ENCODE measurements at places on chromosomes 16 and 17.

DNA sequence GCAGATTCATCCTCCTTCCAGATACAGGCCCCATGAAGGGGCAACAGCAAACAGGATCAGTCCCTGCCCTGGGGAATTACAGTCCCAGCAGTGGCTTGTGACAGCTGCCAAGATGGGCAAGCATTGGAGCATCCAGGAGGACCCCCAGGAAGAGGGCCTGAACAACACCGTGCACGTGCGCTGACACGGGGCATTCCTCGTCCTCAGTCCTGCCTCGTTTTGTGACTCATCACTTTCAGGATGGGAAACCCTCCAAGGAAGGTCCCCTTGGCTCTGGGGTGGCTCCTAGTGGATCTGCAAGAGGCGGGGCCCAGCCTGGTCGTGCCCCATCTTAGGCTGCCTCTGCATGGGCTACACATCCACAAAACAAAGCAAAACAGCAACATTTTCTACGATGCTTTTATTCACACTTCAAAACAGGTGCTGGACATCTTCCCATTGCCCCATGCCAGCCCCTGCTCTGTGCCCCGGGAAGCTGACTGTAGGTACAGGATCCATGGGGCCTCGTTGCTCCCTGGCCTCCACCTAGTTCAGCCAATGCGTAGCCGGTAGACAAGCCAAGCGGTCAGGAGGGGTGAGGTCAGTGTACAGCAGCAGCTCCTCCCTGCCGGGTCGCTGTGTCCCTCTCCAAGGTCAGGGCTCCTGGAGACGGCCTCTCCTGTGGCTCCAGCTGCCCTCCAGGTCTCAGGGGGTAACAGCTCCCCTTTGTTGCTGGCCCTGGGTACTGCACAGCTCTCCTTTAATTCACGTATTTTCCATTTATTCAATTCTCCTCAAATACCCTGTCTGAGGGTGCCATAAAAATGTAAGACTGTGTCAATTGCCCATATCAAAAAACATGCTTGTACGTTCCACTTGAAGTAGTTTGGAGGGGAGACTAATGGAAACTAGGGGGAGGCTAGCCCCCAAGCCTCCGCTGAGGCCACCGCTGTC, 32.2 kb downstream of the ACTG1 start:
- no peak for DNase-seq

GRCh38 chr17:55990332-55991006, 162.8 kb upstream of the ANKFN1 start:
- DNase-seq: no peak

GRCh38 chr17:58402679-58403078, 14.7 kb downstream of the RNF43 start:
- DNase-seq: no peak

DNA sequence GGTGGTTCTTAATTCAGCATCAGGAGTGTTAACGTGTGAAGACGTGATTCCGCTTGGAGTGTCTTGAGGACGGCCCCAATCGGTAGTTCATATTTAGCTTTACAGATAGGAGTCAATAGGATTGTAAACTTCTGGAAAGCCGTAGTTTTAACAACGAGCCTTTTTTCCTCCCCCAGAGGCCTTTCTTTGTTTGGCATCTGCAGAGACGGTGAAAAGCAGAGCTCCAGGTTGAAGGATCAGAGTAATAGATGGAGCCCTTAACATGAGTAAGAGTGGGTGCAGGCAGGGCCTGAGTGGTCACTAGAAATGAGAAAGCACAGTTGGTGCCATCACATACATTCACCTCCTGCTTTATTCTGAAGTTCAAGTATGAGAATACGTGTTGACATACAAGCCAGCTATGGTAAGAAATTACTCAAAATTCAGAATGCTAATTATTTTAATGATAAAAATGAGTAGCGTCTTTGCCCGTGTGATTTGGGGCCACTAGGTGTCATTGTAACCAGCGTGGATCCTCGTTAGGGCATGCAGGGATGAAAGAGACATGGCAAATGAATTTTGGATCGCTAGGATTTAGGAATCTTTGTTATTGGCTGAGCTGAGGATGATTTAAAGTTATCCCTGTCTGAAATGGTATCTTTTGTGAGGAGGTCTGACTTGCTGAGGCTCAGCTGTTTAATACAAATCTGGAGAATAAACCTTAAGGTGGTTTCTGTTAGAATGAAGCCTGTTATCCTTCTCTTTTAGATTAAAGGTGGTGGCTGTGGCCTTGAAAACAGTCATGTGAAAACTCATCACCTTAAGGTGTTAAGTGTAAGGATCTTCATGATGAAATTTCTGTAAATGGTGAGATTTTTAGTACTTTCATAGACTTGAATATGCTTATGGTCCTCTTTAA, 18.6 kb downstream of the PRCD start:
- DNase-seq: no peak

- no peak for DNase-seq
These were observed 61.1 kb downstream of the ADAMTS18 start for GRCh38 chr16:77373726-77374125.

DNA sequence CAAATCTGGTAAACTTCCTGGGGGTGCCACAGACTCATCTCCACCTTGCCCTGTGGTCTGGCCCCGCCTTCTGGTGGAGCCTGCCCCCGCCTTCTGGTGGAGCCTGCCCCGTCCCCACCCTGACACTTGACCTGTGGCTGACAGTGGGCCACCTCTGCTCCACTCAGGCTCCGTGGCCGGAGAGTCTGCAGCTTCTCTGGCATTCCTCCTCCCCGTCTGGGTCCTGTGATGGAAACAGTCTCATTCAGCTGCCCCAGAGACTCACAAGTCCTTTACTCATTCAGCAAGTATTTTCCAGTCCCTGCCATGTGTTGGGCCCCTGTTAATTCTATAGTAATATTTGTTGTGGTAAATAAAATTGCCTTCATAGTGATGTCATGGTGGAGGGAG, 21.0 kb upstream of the G6PC1 start:
- DNase-seq: no peak

DNA sequence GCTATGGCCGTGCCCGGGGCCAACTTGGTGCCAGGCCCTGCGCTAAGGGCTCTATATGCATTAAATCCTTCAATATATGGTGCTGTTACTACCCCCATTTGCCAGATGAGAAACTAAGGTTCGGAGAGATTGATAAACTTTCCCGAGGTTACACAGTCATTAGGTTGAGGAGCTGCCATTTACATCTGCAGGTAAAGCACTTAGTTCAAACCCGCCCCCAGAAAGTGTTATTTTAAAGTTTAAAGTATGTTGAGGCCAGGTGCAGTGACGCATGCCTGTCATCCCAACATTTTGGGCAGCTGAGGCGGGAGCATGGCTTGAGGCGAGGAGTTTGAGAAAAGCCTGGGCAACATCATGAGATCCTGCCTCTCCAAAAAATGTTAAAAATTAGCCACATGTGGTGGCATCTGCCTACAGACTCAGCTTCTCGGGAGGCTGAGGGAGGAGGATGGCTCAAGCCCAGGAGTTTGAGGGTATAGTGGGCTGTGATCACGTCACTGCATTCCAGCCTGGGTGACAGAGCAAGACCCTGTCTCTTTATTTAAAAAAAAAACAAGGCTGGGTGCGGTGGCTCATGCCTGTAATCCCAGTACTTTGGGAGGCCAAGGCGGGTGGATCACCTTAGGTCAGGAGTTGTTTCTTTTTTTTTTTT, 264.7 kb downstream of the PARN start:
- no peak for DNase-seq

GRCh38 chr16:11194913-11195312, 61.1 kb downstream of the SOCS1 start:
- no peak for DNase-seq

GRCh38 chr16:12992066-12992465, 90.7 kb downstream of the SHISA9 start:
- DNase-seq: no peak

- no peak for DNase-seq
These were observed 81.1 kb downstream of the EFCAB13 start for GRCh38 chr17:47404875-47405274.

- DNase-seq: no peak
These were observed 3.9 kb upstream of the MRPS23 start for GRCh38 chr17:57853695-57854094.

DNA sequence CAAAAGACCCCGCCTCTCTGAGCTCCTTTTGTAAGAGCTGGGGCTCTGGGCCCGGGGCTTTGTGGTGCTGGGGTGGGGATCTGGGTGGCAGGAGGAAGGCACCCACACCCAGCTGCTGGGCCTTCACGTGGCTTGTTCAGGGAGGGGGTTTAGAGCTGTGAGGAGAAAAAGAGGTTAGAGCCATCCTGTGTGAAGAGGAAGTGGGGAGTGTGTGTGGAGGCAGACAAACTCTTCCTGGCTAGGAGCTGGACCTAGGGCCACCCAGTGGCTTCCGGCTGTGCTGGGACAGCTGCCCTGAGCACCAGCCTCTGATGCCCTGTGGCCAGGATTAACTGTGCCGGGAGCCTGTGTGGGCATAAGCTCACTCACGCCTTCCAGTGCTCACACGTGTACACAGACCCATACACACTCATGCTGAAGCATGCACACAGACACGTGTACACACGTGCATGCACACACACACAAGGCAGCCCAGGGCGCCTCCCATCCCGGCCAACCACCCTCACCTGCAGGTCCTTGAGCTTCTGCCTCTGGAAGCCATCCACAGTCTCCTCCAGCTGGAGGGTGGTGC, 7.4 kb downstream of the CIBAR2 start:
- DNase-seq: no peak

GRCh38 chr17:3917391-3917931, 1.2 kb upstream of the P2RX1 start:
- peak; percentile 68 for DNase-seq

DNA sequence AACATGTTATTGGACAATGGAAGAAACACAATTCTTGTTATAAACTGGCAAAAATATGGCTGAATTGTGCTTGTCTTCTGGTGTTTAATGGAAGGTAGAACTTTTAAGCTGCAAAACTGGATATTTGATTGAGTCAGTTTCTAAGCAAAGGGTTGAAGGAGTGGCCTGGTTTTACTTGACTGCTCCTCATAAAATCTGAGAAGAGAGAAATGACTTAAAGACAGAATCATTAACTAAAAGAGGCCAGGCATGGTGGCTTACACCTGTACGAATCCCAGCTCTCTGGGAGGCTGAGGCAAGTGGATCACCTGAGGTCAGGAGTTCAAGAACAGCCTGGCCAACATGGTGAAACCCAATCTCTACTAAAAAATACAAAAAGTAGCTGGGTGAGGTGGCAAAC, 770.7 kb downstream of the CDH11 start:
- no peak for DNase-seq

GRCh38 chr17:63960430-63960829, 12.3 kb downstream of the SCN4A start:
- DNase-seq: no peak

GRCh38 chr16:69270831-69271230, 40.3 kb upstream of the VPS4A start:
- DNase-seq: no peak

DNA sequence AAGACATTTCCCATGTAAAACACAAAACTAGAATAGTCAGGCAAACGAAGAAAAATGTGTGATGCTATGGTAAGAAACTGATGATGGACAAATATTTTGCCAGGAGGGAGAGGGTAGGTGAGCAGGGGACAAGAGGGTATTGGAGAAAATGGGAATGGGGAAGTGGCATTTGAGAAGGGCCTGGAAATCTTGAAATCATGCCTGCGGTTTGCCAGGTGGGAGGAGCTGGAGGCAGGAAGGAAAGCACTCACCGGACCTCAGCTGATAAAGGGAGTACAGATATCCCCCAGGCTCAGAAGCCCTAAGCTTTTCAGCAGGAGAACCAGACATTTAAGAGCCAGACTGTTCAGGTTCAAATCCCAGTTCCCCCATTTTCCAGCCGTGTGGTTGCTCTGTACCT, 103.6 kb downstream of the GSG1L start:
- DNase-seq: no peak

GRCh38 chr17:49076573-49077384, 55.8 kb upstream of the B4GALNT2 start:
- DNase-seq: no peak

DNA sequence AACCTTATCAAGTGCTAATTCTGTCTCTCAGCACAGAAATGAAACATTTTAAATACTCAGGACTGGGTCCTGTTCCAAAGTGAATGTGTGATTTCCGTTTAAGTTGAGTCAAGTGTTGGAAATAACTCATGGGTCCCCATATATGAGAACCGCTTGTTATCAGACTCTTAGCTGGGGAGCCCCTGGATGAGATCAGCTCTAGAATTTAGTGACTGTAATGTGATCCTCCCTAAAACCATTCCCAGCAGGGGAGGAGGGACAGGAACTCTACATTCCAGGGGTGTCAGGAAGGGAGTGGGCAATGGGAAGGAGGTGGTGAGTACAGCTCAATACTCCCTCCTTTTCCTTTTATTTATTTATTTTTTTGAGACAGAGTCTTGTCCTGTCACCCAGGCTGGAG, 37.5 kb downstream of the OTOA start:
- no peak for DNase-seq

- DNase-seq: no peak
These were observed 222.4 kb upstream of the AXIN2 start for GRCh38 chr17:65783845-65784334.

DNA sequence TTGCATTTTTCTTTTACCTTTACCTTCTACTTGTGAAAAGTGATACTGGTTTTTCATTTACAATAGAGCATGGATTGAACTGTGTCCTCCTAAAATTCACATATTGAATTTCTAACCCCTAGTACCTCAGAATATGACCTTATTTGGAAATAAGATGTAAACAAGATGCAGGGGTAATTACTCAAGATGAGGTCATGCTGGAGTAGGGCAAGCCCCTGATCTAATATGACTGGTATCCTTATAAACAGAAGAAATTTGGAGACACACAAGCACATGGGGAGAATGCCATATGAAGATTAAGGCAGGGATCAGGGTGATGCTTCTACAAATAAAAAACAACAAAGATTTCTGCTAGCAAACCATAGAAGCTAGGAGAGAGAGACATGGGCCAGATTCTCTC, 12.2 kb downstream of the MYH13 start:
- DNase-seq: no peak

DNA sequence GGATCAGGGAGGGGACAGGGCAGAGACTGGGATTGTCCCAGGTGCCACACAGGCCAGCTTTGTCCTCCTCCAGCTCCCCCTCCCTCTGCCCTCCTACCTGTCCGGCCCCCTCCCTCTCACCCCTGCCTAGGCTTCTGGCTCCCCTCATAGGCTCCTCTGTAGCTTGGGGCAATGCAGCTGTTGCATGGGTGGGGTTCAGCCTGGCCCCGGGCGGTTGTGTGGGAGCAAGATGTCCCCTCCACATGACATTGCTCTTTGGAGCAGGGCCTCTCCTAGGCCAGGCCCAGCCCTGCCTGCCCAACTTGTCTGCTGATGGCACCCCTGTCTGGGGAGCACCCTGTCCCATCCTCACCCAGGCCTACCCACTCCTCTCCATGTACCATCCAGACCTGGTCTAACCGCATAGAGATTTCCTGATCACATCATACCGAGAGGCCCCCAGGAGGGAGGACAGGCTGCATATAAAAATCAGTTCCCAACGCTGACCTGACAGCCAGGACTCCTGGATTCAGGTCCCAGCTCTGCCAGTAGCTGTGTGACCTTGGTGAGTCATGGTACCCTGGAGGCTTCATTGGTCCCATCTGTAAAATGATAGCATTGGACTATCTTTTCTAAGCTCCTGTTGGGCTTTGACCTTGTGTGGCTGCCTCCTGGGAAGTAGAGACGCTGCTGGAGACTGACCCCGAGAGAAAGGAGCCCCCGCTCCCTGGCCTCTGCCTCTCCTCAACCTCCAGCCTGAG, 48.8 kb upstream of the DLX4 start:
- DNase-seq: no peak

- no peak for DNase-seq
These were observed 45.3 kb upstream of the JPH3 start for GRCh38 chr16:87556941-87557459.

GRCh38 chr17:46733837-46734475, 84.5 kb downstream of the WNT3 start:
- DNase-seq: no peak

Data from mesothelial cell of epicardium (in vitro differentiated cells).